ENCODE measurements at places on chromosomes 16 and 17.

GRCh38 chr16:3650631-3651265 is 3.7 kb upstream of the DNASE1 start:
- no peak for DNase-seq

DNA sequence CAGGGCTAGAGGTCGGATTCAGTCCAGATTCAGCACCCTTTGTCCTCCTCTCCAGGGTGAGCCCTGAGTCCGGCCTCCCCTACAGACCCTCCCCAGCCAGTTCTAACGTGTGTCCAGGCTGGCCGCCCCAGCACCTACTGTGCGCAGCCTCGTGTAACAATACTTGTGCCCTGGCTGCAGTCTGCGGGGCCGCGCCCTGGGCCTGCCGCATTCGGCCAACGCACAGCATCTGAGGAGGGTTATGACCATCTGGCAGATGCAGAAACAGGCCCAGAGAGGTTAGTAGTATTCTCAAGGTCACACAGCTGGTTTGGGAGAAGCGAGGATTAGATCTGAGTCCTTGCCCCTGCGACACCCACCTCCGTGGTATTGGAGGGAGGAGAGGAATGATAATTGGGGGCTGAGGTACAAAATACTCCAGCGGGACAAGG is 968 bp downstream of the RIPOR1 start:
- no peak for DNase-seq

GRCh38 chr16:77330332-77331042 is 104.3 kb downstream of the ADAMTS18 start:
- no peak for DNase-seq

- no peak for DNase-seq
These were observed 13.7 kb upstream of the TAT start for GRCh38 chr16:71590584-71590983.

- DNase-seq: no peak
These were observed 6.1 kb upstream of the RNF157 start for GRCh38 chr17:76246080-76247066.

- DNase-seq: no peak
These were observed 481.3 kb downstream of the TMEM114 start for GRCh38 chr16:8108991-8109509.

DNA sequence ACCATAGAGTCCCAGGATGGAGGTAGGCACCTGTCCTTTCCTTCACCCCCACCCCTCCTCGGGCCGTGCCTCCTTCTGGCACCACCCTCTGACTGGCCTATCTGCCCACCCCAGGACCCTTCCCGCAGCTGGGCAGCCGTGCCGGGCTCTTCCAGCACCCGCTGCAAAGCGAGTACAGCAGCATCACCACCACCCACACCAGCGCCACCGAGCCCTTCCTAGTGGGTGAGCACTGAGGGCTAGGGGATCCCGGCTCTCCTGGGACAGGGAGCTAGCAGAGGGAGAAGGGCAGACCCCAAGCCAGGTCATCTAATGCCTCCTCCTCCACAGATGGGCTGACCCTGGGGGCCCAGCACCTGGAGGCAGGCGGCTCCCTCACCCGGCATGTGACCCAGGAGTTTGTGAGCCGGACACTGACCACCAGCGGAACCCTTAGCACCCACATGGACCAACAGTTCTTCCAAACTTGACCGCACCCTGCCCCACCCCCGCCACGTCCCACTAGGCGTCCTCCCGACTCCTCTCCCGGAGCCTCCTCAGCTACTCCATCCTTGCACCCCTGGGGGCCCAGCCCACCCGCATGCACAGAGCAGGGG is 7.8 kb downstream of the GALK1 start:
- no peak for DNase-seq

- no peak for DNase-seq
These were observed 124.1 kb upstream of the TNRC6C start for GRCh38 chr17:77834170-77835115.

- DNase-seq: no peak
These were observed 23.6 kb downstream of the SEZ6 start for GRCh38 chr17:28982131-28982793.

GRCh38 chr16:13138528-13138927 is 237.1 kb downstream of the SHISA9 start:
- DNase-seq: no peak

DNA sequence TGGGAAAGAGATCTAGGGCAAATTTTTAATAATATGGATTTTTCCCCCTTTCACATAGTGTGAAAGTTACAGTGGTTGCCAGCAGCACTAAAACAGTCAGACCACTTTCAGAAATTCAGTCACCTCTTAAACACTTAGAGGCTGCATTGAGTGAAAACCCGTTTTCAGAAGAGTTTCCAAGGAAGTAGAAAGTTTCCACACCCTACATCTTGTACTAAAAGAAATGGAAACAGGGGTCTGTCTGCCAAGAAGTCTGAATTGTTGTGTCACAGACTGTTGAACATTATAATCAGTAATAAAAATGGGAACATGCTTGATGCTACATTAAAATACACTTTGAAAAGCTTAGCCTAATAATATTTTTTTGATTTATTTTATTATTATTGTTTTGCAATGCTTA is 278.9 kb upstream of the KCNJ16 start:
- no peak for DNase-seq

DNA sequence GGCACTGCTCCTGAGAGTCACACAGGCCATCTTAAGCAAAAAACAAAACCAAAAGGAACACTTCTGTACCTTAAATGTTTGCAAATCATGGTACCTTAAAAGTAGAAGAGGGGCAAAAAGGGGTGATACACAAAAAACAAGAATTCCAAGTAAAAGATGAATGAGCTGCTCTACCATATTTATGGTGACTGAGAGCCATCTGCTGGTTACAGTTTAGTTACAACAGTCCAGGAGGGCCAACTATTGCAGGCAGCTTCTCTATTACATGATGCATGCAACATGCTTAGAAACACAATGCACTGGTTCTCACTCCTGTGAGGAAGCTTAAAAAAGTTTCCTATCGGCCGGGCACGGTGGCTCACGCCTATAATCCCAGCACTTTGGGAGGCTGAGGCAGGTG is 53.5 kb downstream of the STX8 start:
- peak; percentile 15 for DNase-seq

DNA sequence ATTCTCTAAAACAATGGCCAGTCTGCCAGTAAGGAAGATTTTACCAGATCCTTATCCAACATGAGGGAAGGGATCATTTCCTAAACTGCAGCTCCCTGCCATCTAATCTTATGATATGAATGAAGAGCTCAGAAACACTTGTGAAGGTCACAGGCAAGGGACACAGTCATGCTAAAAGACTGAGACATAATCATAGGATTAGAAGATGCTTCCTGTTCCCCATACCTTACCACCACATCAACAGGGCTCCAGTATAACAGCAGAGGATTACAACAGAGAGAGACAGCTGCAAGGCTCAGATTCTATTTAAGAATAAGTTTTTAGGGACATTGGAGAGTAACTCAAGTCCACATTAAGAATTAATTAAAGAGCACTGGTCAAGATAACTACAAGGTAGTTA is 93.3 kb downstream of the BRIP1 start:
- no peak for DNase-seq

DNA sequence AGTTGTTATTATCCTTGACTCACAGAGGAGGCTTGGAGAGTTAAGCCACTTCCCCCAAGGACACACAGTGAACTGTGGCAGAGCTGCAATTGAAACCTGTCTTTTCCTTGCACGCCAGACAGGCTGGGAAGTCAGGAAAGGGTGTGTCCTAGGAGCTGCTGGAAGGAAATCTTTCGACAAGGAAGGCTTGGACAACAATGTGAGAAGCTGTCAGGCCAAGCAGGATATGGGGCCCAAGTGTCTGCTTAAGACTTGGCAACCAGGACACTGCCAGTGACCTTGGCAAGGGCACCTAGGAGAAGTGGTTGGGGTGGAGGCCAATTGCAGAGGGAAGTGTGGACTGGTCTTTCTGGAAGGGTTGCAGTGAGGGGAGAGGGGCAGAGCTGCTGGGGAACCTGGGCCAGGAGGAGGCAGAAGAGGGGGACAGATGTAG is 2.1 kb upstream of the CAMKK1 start:
- DNase-seq: no peak

DNA sequence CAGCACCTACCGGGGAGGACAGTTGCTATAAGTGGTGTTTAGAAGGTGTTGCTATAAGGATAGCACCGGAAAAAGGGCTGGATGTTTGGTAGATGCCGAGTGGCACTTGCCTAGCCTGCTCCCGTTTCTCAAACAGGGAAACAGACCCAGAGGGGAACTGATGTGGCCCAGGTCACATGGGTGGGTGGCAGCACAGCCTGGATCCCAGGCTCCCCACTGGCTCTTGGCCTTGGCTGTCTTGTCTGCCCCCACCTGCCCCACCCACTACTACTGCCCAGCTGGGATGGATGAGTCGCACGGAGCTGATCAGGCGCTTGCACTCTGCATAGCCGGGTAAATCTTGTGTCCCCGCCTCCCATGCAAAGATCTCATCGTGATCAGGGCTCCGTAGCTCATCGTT is 7.2 kb downstream of the SMTNL2 start:
- DNase-seq: no peak

GRCh38 chr17:8333281-8333680 is 6.4 kb upstream of the ODF4 start:
- no peak for DNase-seq

DNA sequence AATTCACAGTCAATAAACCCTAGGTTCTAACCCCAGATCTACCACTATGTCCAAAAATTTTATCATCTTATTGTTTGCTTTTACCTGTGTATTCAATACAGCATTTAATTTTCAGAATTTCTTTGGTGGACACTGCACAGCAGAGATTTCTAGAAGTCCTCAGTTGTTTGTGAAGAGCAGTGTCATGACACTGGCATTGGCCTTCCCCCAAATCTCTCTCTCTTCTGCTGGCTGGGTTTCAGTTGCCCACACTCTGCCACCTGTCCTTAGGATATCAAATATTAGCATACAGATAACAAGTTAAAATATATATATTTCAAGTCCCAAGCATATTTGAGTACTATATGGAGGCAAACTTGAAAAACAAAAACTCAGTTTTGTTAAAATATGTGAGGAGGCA is 2.0 kb upstream of the THUMPD1 start:
- DNase-seq: no peak

- DNase-seq: no peak
These were observed 354.3 kb upstream of the GOT2 start for GRCh38 chr16:59088431-59088830.

- no peak for DNase-seq
These were observed 32.2 kb downstream of the GRB2 start for GRCh38 chr17:75373280-75373679.

DNA sequence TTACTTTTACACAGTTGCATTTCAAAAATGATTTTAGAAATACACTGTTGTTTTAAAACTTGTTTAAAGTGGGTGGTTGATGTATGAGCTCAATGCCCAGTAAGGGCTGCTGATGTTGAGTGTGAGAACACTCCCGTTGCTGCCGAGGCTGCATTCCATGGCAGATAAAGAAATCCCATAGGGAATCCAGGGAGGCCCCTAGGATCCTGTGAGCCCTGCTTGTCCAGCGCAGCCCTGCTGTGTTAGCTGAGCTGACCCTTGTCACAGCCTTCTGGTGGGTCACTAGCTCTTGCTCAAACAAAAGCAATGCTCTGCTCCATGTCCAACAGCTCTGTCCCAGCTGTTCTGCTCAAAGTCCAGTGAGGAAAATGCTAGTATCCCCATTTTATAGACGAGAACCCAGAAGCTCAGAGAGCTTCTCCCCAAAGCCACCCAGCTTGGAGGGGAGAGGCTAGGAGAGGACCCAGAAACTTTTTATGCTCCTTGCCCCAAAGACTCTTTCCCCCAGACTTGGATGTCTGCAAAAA is 18.6 kb upstream of the COL1A1 start:
- no peak for DNase-seq
